ENCODE measurements at places on chromosomes 1 and 21.

DNA sequence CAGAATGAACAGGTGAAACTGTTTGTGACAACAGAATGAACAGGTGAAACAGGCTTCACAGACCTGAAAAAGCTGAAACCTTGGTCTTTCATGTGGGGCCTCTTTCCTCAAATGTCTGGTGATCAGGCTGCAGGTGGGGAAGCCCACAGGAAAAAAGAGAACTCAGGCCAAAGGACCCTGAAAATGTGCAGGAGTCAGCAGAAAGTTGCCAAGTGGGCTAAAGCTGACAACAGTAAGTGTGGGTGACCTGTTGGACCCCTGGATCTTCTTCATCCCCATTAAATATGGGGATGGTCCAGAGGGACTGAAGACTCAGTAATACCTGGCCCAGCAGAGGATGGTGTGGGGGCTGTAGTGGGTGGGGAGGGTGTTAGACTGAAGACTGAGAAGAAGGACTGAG lies 9.1 kb upstream of the CHIT1 start:
- DNase-seq = no peak

DNA sequence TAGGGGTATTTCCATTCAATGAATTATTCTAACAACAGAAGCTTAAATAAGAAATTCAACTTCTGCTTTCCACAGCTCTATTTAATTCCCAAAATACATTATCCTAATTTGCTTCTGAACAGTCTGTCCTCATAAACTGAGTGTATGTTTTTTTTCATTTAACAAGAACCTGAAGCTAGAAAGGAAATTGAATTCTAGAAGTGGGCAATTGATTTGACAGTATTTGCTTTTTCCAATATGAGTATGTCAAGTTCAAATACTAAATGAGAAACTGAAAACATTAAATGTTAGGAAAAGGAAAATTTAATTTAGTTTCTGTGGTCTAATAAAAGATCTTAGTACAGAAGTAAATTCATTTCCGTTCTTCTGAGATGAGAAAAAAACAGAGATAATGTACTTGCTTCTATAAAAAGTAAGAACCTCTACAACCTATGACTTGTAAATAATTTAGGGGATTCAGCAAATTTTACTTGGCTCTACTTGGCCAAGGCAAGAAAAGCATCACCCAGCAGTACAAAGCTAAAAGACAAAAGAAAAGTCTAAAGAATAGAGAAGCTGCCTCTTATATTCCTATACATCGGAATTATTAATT lies 31.1 kb downstream of the RAB3GAP2 start:
- DNase-seq = no peak

DNA sequence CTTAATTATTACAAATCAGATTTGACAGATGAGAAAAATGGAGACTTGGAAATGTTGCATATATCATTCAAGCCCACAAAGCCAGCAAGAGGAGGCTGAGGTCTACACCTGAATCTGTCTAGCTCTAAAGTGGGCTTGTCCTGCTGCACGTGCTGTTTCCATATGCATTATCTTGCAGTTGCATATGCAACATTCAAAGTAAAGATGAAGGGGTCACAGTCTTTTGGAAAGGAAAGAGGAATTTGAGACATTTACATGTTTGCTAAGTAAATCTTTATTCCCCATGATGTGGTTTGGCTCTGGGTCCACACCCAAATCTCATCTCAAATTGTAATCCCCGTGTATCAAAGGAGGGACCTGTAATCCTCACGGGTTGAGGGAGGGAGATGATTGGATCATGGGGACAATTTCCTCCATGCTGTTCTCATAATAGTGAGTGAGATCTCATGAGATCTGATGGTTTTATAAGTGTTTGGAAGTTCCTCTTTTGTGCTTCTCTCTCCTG lies 98.3 kb downstream of the BACH1 start:
- no peak for DNase-seq

DNA sequence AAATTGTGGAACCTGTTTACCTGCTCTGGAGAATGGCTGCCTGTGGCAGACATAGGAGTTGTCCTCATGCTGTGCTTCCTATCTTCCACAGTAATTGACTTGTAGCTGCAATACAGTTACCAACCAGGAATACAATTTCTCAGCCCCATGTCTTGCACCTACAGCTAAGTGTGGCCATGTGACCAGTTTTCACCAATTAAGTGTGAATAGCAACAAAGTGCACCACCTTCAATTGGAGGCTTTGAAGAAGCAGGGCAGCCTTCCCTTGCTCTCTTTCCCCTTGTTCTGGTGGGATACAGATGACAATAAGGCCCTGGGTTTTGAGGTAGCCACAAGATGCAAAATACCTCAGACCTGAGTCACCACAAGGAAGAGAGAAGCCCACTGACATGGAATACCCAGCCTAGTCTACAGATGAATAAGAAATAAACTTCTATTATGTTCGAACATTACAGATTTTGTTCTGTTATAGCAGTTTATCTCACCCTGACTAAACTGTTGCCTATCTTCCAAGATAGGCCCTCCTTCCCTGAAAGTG lies 70.2 kb upstream of the S1PR1 start:
- DNase-seq = no peak

GRCh38 chr1:40391688-40392145 lies 18.2 kb downstream of the SMAP2 start:
- no peak for DNase-seq

DNA sequence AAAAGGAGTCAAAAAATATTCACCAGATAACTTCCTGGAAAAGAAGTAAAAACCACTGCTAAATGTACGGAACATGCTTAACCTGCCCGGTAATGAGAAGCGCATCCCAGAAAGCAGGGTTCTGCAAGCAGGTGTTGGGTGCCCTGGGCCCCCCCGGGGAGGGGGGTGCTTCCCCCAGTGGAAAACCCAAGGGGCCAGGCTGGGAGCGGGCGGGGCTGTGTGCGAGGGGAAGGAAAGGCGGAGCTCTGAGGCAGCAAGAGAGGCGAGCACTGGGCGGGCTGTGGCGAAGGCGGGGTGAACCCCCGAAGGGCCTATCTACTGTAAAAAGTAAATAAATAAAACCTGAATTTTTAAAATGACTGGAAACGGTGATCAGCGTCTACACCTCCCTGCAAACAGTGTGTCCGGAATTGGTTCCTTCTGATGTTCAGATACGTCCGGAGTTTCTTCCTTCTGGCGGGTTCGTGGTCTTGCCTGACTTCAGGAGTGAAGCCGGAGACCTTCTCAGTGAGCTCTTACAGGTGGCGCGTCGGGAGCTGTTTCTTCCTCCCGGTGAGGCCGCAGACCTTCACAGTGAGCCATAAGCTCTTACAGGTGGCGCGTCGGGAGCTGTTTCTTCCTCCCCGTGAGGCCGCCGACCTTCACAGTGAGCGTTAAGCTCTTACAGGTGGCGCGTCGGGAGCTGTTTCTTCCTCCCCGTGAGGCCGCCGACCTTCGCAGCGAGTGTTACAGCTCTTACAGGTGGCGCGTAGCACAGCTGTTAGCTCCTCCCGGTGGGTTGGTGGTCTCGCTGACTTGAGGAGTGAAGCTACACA lies 13.4 kb downstream of the FTCD start:
- DNase-seq = no peak

DNA sequence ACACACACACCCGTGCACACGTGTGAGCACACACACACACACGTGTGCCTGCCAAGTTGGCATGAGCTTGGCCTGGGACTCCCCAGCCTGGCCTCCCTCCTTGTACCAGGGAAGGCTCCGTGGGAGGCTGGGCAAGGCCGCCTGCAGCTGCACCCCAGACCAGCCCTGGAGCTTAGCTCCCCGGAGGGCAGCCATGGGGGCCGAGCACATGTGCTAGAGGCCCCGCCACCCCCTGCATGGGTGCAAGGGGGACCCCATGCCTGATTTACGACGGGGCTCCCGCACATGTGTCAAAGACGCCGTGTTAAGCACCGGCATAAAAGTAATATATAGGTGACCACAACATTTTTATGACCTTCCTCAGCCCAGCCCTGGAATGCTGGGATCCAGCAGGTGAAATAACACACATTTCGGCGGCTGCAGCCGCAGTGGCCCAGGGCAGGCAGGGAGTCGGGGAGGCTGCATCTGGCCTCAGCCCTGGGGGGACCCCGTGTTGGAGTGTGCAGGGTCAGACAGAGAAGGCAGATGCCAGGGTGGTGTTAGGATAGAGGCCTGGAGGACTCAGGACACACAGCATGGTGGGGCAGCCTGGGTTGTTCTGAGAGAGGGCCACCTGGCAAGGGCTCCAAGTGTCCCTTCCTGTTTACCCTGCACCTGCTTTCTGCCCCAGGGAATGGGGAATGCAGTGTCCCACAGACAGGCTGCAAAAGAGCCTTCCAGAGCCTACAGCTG lies 56.3 kb downstream of the WNT9A start:
- no peak for DNase-seq

Measured in brain (organoid and tissue), 16 donors.